ENCODE measurements at places on chromosomes 4 and X.

DNA sequence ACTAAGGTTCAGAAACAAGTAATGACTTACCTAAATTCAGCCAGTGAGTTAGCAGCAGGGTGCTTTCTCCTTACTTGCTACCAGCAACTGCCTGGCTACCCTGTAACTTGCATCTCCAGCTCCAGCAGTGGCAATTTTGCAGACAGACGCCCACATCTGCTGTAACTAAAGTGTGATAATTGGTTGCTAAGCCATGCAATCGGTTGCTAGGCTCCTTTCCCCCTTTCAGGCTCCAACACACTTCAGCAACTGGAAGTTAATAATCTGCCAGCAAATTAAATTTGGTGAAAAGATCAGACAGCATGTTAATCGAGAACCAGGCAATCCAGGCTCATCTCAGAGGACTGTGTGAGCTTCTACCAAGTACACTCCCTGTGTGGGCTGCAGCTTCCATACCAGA lies 24.2 kb upstream of the ARHGEF9 start:
- DNase-seq, result no peak

GRCh38 chr4:147530723-147531122 lies 49.8 kb downstream of the EDNRA start:
- DNase-seq, result no peak

DNA sequence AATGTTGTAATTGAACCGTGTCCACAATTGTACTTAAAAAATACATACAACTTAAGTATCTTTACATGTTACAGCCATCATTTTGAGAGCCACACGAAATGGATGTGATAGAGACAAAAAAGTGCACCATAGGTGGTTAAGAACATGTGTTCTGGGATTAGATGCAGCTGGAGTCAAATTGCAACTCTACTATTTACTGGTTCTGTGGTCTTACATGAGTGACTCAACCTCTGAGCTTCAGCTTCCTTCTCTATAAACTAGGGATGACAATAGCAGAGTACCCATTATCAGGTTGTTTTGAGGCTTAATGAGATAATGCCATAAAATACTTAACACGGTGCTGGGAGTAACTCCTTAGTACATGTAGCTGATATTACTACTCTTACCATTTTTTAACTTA lies 130.4 kb downstream of the IDS start:
- DNase-seq, result no peak

GRCh38 chrX:107659768-107660167 lies 31.5 kb downstream of the PRPS1 start:
- DNase-seq, result no peak

DNA sequence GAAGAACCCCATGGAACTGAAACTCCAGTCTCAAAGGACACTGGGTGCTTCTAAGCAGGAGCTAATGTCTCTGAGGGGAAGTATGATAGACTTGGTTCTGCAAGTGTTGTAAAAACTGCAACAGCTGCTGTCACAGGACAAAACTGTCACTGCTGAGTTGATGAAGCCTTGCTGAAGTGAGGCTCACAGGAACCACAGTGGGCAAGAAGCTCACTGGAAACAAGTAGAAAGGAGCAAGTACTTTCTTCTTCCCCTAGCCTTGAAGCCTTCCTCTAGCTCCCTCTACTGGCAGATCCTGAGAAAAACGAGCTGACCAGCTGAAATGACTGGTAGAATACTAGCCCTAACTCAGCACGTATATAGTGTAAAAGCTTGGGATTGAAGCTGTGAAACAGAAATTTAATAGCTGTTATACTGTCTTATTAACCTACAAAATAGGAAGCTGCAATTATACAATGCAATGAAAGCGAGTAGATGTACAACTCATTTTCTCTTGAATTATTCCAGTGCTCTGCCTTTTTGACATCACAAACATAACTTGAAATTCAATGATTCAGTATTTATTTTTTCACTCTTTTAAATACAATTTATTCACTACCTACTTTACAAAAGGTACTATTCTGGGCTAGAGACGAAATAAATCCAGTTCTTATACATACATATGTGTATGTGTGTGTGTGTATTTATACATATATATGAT lies 91.4 kb downstream of the GABRB1 start:
- no peak for DNase-seq

DNA sequence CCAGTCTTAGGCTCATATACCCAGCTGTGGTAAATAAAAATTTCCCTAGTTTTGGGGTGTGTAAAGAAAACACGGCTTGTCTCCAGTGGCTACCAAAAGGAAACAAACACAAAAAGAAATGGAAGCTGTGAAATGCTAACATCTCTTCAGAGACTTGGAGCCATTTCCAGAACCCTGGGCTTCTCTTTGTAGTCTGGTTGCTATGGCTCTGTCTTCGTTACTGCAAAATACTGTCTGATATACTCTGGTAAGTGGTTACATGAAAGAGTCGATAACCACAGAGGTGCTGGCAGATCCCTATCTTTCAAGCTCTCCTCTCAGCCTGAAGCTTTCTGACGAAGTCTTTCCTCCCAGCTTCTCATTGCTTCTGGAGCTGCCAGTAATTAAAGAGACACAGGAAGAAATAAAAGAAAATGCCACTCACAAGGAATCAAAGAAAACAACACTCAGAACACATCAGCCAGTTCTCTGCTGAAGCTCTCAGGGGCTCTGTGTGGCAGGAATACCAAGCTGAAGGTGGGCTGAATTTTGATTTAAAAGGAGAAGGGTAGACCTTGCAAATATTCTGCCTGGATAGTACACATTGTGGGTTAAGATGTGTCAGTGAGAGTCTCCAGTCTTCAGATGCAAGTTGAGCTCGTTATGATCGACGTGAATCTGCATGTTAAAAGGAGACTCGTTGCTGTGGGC lies 107.6 kb upstream of the FAM9C start:
- DNase-seq, result no peak

DNA sequence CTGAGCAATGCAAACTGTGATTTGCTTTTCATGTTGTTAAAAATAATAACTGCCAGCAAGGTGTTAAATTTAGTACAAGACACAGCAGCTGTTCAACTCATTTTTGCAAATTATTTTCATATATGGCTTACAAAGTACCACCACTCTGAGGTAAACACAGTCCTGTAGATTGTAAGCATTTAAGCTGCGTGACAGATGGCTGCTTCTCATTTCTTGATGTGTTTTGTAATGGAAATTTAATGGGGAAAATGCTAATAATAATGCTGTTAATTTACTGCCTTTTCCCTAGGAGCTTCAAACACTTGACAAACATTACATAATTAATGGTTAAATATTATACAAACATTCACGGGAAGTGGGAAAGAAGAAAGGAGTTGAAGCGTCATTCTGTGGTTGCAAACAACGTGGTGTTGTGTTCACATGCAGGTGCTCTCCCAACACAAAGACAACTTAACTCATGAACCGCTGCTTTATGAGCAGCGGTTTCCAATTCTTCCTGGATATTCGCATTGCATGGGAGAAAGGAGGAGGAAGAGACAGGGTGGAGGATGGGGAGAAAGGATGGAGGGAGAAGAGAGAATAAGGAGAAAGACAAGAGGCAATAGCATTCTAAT lies 236.8 kb upstream of the VCX start:
- no peak for DNase-seq

GRCh38 chr4:37008199-37008598 lies 236.3 kb upstream of the NWD2 start:
- DNase-seq, result no peak

- no peak for DNase-seq
Measured at GRCh38 chr4:84496331-84496705, 2.8 kb downstream of the NKX6-1 start.

- no peak for DNase-seq
Measured at GRCh38 chrX:107154787-107155620, 36.4 kb upstream of the RBM41 start.

- no peak for DNase-seq
Measured at GRCh38 chr4:57020467-57021101, 41.9 kb downstream of the POLR2B start.

DNA sequence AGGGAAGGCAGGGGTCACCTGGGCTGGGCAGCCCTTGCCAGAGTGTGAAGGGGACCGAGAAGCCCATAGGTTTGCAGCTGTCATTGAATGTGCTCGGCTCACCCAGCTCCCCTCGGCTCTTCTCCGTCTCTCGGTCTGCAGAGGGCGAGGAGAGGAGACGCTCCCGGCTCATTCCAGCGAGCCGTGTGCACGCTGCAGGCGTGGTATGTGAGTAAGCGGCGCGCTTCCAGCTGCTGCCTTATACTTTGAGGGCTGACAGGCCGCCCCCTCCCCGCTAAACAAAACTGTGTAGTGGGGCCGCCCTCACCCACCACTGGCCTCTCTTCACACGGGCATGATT lies 23.0 kb upstream of the BCORL1 start:
- DNase-seq, result no peak

DNA sequence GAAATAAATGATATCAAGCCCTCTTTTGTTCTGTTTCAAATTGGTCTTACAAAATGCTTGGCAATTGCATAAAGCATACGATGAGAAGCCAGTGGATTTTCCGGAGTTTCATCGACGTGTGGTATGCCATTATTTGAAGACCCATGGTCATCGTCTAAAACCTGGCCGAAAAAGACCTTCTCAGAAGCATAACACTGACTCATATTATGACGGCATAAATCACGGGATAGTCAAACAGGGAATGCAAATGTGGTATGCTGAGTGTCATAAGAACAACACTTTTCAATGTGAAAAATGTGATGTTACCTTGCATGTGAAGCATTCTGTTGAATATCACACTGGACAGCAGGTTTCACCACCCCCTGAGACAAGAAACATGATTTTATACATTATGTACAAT lies 695.2 kb downstream of the GRXCR1 start:
- DNase-seq, result no peak

GRCh38 chr4:54255881-54256280 lies 26.8 kb downstream of the PDGFRA start:
- DNase-seq, result no peak

- DNase-seq, result no peak
Measured at GRCh38 chr4:168126952-168127351, 34.6 kb downstream of the ANXA10 start.

GRCh38 chr4:147396105-147396504 lies 84.8 kb upstream of the EDNRA start:
- no peak for DNase-seq

- DNase-seq, result no peak
Measured at GRCh38 chr4:80173401-80173800, 23.9 kb upstream of the PRDM8 start.

- no peak for DNase-seq
Measured at GRCh38 chr4:20698382-20698781, 1.9 kb upstream of the PACRGL start.

DNA sequence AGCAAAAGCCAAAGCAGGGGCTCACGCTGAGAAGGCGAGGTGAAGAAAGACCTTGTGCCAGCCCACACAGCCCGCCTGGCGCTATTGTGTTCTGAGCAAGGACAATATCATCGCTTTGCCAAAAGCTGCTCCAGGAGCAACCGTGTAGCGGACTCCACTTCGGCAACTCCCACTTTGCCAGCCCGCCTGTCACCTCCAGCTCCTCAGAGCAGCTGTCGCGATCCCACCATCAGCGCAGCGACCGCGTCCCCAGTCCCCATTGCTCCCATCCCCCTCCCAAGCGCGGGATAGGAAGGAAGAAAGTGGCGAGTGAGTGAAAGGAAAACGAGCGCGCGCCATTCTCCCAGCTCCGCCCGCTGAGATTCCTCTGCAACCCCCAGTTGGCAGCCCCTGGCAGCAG lies 759 bp downstream of the ZC4H2 start:
- DNase-seq, result no peak

DNA sequence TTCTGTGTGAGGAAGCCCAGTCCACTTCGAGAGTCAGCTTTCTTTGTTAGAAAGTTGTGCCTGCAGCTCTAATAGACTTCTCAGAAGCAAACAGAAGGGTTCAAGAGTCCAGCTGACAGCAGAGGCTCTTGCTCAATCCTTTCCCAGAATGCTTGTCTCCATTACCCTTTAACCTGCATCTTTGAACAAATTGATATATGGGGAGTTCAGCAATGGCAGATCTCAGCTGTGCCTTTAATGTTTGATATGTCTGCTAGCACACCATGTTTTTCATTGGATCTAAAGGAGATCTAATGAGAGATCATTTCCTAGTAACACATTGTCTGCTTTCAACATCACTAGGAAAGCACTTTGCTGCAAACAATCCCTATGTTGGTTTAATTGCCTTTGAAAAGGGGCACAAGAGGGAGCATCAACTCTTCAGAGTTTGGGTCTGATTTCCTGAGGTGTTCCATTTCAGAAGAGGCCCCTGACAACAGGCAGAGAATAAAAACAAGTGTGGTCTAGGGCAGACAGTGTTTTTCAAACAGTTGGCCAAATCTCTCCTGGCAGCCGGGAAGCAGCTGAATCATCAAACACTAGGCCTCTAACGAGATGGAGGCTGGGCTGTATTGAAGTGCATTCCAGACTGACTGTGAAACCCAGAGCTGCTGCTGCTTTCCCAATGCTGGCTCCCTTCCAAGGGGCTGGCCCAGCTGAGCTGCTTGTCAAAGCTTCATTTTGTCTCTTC lies 55.5 kb downstream of the LUZP4 start:
- DNase-seq, result no peak

GRCh38 chrX:19237901-19238300 lies 105.8 kb upstream of the PDHA1 start:
- no peak for DNase-seq

DNA sequence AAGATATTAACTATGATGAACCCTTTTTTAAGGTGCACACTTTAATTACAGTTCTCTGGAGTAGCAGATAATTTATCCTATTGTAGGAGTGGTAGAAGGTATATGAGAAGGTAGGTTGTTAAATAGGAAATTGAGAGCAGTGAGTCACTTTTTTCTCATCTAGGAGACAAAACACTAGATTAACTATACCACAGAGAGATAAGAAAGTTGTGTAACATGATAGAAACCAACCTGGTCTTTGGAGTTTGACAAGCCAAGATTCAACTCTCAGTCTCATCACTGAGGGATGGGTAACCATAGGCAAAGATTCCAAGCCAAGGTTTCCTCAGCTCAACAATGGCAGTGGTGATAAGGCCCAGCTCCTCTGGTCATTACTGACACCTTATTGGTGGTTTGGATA lies 104.0 kb downstream of the MAD2L1 start:
- no peak for DNase-seq

- DNase-seq, result no peak
Measured at GRCh38 chr4:62126064-62126732, 926.1 kb downstream of the ADGRL3 start.

GRCh38 chrX:2913118-2913517 lies 16.0 kb downstream of the ARSD start:
- DNase-seq, result no peak

DNA sequence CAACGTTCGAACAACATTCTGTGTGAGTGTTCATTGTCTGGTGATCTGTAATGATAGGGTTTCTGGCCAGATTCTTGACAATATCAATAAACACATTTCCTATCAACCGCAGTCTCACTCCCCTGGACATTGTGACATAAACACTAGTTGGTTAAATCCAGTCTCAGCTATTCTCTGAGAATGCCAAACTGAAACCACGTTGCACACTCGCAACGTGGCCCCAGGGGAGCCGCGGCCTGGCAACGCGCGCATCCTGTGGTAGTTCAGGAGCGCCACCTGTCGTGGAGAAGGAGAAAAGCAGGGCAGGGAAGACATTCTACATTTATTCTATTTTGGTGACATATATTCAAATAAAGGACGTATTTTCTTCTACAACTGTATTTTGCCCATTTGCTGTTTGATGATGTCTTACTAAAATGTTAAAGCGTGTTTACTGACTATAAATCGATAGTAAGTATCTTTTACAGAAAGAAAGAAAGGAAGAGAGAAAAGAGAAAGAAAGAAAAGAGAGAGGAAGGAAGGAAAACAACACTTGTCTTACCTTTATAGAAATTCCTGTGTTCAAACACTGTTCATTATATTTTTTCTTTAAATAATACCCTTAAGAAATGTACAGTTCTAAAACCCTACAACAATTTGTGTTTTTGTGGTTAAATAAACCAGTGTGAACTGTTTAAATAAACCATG lies 738.3 kb upstream of the FRG1 start:
- no peak for DNase-seq

All from stimulated activated CD8-positive, alpha-beta memory T cell treated with anti-CD3 and anti-CD28 coated beads, Interleukin-2, amount 100 ng/mL, for 1 hour (primary cell).